ENCODE measurements at places on chromosomes 7 and 10.
A peak's percentile ranks its signal among the peaks of the same experiment; 100 is the strongest.

- no peak for DNase-seq
These were observed 191.0 kb upstream of the BET1 start for GRCh38 chr7:94195201-94195600.

DNA sequence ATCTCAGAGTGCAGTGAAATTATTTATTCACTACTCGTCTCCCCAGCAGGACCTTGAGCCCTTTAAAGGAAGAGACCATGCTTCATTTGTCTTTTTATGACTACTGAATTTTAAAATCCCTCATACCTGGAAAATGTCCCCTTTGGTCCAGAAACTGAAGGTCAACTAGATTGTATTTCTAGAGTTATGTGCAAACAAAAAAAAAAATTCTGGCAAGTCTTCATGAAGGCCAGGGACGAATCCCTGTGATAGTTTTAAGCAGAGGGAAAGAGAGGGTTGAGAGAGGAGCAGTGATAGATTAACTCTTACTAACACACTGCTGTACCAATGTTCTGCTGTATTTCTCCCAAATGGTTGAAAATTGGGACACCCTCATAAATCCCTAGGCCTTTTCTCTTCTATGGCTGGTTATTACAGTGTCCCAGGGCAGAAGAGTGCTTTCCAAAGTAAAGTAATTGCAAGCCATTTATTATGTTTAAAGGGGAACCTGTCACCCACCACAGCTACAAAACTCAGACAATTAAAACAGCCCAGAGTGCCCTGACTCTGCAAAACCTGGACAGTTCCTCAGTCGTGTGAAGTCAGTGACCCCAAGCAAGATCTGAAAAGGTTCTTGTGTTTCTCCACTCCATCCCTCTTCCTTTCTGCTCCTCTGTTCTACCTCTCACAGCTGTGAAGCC is 182.8 kb upstream of the AOAH start:
- peak; percentile 19 for DNase-seq

DNA sequence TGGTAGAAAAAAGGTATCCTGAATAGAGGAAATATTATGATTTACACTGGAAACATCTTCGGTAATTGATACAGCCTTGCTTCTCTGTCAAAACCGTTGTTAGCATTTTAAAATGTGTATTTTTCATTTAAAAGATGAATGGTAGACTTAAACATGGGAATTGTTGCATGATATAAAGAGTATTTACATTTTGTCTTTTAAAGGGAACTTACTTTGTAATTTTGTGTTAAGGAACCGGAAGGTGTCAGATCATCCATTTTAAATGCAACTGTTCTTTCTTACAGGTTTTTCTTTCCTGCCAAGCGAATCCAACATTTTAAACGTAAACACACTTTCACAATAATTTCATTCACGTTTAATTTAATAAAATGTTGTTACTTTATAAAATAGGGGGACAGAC is 1.8 kb upstream of the IGF2BP3 start:
- DNase-seq = peak; percentile 40

GRCh38 chr7:158133515-158134271 is 453.9 kb downstream of the PTPRN2 start:
- no peak for DNase-seq

DNA sequence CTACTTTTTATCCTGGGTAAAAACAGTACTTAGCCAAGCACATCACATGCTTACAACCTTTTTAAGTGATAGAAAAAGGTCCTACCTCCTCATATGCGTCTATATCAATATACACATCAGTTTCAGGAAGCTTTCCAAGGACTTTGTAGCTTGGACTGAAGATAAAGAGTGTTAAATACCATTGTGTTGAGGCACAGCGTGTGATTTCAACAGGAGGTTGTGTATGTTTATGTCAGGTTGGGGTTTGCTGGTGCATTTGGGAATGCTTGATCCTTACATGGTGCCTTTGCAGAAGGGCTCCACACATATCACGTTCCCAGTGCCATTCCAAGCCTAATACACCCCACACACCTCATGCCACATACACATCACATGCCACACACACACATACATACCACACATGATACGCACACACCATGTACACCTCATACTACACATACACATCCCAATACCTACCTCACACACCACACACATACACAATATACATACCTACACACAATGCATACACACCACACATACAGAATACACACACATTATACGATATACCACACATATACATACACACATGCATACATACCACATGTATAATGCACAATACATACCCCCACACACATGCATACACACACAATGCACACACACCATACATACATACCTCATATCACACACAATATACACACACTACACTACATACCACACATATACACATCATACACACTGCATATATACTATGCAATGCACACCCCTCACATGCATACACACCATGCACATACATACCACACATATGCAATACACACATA is 33.1 kb downstream of the PSMC2 start:
- no peak for DNase-seq

GRCh38 chr10:96025566-96025965 is 17.8 kb upstream of the CCNJ start:
- no peak for DNase-seq

DNA sequence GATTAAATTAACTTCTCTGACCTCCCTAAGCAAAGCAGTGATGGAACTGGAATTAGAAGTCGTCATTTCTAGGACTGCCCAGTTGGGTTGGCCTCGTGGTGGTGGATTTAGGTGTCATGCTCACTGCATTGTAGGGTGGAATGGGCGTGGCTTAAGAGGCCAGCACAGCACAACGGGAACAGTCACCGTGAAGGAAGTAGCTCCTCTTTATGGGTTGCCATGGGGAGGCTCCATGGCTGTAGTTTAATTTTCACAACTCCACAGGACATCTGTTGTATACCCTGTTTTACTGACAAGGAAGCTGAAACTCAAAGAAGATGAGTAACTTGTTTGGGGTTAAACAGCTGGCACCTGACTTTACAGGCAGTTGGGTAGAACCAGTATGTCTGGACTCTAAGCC is 208.3 kb downstream of the CELF2 start:
- peak; percentile 93 for DNase-seq

- no peak for DNase-seq
These were observed 552.4 kb upstream of the KCND2 start for GRCh38 chr7:119720541-119720940.

DNA sequence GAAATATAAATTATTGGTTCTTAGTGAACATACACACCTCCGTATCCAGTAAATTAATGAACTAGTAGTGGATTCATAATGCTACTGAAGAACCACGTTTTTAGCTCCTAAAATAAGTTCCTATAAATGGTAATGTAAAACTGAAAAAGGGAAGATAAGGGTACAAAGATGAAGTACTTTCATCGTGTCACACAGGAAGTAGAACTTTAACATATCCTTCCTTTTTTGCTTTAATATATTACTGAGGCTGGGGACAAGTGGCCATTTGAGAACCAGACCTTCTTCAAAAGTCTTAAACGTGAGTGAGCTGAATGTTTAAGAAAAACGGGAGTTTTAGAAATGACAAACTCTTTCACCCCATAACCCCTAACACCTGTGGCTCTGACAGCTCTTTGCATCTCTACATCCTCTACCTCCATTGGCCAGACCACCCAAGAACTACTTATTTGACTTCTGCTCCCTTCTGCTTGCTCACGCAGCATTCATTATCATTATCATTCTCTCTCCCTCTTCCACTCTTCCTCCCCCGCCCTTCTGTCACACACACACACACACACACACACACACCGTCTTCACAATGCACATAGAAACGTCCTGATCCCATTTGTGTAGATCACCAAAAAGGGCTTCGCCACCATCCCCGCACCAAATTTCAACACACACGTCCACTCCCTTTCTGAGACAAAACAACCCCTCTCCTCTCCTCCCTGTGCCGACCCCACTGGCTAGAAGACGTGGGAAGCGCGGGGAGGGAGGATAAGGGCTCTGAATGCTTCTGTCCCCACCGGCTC is 677 bp downstream of the SKAP2 start:
- DNase-seq = peak; percentile 52

All from common myeloid progenitor, CD34-positive (primary cell).